ENCODE measurements at places on chromosomes 11 and 22. TPM values are rescaled to one million over a fixed set of nuclear protein-coding genes. Genes with fewer than 3 reads are reported as not detected.

The KDM4F gene
- total RNA-seq, result not detected

The LRRC75B gene
- total RNA-seq, result 6.9 TPM

The DKK3 gene
- total RNA-seq, result not detected

DNA sequence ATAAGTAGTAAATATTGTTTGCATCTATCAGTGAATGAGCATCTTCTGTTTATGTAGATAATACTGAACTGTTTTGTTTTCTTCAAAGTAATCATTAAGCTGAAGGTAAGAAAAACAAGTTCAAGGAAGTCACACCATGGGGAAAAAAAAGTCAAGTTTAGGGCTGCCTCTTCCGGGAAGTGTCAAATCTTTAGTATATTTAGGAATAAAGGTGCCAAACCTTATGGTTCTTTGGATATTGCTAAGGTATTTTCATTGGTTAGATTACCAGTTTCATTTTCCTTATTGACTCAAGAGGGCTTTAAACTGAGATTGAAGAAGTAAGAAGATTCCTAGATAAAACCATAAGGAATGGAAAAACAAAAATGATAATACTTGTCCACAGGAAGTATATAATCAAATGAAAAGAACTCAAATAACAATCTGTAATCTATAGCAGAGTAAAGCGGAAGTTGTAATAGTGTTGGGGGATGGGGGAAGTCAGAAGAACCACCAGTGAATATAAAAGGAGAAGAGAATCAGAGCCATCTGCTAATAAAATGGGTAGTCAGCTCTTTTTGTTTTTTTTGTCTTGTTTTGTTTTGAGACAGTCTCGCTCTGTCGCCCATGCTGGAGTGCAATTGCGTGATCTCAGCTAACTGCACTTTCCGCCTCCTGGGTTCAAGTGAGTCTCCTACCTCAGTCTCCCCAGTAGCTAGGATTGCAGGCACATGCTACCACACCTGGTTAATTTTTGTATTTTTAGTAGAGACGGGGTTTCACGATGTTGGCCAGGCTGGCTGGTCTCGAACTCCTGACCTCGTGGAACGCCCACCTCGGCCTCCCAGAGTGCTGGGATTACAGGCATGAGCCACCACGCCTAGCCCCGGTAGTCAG lies 2.3 kb downstream of the ATM start:
- DNase-seq, result peak; percentile 92

GRCh38 chr11:34331329-34331728 lies 26.5 kb downstream of the ABTB2 start:
- no peak for DNase-seq

DNA sequence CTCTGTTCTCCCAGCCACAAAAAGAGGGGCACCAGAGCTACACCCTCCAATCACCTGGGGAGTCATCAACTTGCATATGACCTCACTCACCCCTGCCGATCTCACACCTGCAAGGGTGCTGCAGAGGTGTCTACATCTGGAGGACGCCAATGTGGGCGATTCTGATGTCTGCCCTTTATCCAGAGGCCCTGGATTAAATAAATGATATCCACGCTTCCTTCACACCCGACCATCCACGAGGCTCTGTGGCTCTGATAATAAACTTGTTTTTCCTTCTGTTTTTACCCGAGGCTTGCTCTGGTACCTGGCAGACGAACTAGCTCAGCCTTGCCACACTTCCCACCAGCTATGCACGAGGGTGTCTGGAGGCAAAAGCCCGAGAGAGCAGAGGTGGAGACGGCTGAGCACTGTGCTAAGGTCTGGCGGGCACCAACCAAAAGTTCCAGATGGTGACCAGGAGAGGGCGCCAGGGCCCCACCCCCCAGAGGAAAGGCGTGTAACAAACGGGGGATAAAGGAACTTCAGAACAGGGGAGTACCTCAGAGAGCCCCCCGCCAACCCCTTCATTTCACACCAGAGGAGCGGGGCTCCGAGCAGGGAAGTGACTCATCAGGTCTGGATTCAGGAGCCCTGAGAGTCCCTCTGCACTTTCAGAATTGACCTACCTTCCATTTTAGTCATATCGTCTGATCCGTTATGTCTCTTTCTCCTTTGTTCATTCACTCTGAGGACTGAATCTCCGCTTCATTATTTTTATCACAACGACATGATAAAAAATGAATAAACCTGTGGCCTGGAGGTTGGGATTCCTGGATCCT lies 13.5 kb downstream of the SCN3B start:
- peak; percentile 80 for DNase-seq

- no peak for DNase-seq
Observed at GRCh38 chr22:20422271-20423007, 15.2 kb downstream of the SCARF2 start.

DNA sequence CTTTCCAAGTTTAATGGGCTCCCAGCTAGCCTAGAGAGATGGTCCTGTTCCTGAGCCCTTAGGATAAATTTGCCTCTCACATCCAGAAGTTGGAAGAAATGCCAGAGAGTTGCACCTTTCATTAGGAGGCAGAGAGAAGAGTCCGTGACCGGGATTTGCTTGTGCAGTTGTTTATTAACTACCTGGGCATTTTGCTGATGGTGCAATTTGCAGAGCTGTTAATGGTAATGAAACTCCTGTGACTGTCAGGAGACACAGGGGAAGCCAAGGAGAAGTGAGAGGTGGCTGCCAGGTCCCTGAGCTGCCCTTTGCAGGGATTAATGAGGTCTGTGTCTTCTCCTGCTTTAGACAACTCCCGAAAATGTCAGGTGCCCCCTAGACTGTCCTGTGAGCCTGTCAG lies 69.1 kb upstream of the B3GAT1 start:
- DNase-seq, result no peak

- no peak for DNase-seq
Observed at GRCh38 chr11:113272927-113273615, 41.3 kb upstream of the TTC12 start.

GRCh38 chr11:98564233-98564632 lies 456.5 kb upstream of the CNTN5 start:
- DNase-seq, result no peak

The OTOG gene
- total RNA-seq, result not detected

- no peak for DNase-seq
Observed at GRCh38 chr11:17724020-17724908, 4.9 kb downstream of the MYOD1 start.

GRCh38 chr11:11770296-11770695 lies 71.5 kb upstream of the USP47 start:
- no peak for DNase-seq

- peak; percentile 43 for DNase-seq
Observed at GRCh38 chr11:58776891-58777710, 45.4 kb upstream of the GLYAT start.

DNA sequence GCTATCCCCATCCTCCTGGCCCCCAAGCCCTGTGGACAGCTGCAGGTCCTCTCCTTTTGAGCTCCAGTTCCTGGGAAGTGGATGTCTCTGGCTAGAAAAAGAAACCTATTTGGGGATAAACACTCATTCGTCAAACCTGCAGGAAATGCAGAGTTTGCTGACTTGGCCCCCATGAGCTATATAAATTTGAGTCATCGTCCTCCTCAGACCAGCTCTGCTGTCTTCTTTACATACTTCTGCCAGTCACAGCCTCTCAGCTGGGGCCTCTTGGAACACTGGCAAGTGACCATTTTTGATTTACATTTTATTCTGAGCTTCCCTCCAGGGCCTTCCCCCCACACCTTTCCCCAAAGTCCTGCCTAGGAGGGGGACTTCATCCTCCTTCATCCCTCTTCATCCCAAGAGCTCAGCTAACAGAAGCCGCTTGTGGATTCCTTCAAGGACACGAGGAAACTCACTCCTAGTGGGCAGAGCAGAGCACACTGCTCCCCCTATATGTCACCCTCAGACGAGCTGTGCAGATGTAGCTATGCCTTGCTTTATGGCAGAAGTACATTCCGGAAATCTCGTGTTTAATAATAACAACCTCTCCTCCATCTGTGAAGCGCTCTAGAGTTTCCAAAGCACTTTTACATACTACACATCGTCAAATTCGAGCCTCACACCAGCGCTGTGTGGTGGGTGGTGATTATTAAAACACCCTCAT lies 131.8 kb downstream of the FEZ1 start:
- DNase-seq, result no peak

DNA sequence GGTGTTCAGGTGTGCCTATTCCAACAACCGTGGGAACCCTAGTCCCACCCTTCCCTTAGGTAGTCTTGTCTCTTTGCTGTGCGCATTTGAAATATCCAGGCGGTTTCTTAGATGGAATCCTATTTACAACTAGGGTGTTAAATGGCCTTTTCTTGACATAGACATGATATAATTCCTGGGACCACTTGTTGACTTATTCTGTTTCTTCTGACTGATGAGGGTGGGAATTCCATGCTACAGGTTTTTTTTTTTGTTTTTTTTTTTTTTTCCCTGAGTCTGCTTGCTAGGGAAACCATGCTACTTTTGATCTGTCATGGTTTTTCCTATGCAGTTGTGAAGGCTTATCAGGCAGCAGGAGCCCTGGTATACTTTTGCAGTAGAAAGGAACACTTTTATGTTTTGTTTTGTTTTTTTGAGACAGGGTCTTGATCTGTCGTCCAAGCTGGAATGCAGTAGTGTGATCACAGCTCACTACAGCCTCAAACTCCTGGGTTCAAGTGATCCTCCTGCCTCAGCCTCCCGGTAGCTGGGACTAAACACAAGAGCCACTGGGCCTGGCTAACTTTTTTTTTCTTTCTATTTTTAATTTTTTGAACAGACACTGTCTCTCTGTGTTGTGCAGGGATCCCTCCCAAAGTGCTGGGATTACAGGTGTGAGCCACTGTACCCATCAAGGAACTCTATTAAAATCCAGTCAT lies 1.5 kb downstream of the STIM1 start:
- no peak for DNase-seq

- peak; percentile 69 for DNase-seq
Observed at GRCh38 chr11:63920939-63921417, 4.0 kb upstream of the RCOR2 start.

- DNase-seq, result no peak
Observed at GRCh38 chr11:33904102-33904501, 12.2 kb upstream of the LMO2 start.

DNA sequence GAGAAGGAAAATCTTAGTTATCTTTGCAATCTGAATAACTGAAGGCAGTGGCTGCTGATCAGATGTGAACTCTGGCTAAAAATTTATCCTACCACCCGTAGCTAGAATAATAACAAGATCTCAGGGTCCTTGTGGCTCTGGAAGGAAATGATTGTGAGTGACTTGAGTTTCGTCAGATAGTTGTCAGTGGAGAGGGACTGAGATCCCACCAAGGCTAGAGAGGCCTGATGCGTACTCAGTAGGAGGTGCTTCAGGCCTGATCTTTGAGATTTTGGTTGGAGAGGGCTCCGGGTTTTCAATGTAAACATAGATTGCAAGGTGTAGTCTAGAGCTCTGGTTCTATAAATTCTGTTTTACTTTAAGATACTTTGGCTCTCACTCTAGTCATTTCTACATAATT lies 1.4 kb downstream of the MADD start:
- peak; percentile 55 for DNase-seq

- DNase-seq, result no peak
Observed at GRCh38 chr11:104830080-104830479, 68.2 kb downstream of the CASP12 start.

The OSBP2 gene
- total RNA-seq, result 0.14 TPM

GRCh38 chr11:117171404-117172061 lies 7.0 kb upstream of the SIDT2 start:
- no peak for DNase-seq

DNA sequence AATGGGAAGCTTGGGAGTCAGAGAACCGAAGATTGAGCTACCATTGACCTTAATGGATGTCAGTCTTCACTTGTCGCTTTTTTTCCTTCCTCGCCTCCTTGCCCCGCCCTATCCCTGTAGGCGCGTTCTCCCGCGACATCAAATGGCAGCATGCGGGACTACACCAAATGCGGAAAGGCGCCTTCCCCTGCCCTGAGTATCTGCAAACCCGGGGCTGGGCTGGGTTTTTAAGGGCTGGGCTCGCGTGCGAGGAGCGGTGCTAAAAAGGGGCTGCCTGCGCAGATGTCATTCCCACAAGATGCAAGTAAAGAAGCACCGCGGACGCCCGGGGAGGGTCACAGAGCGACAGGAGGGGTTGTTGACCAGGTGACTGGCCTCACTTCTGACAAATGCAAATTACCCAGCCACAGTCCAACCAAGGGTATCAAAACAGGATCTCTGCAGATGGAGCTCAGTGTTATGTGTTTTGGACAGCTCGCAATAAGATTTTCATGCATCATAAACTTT lies 4.7 kb upstream of the FAM111B start:
- peak; percentile 92 for DNase-seq

GRCh38 chr11:113019711-113020110 lies 58.5 kb downstream of the NCAM1 start:
- no peak for DNase-seq

DNA sequence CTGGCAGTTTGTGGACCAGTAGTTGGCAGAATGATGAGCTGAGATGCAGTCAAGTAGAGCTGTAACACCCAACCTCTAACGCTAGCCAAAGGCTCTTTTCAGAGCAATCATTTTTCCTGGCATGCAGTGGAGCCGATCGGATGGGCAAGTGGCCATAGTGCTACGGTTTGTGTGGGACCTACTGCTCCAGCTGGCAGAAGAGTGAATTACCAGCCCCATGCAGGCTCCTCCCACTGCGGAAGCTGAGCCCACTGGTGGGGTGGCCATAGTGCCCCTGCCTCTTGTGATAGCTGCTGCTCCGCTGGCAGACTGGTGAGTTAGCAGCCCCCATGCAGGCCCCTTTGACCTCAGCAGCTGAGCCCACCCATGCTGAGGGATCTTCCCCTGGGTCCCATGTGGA lies 27.0 kb upstream of the SC5D start:
- no peak for DNase-seq

The ABTB2 gene
- total RNA-seq, result not detected

GRCh38 chr22:37288521-37288920 lies 6.2 kb downstream of the CYTH4 start:
- DNase-seq, result peak; percentile 67

DNA sequence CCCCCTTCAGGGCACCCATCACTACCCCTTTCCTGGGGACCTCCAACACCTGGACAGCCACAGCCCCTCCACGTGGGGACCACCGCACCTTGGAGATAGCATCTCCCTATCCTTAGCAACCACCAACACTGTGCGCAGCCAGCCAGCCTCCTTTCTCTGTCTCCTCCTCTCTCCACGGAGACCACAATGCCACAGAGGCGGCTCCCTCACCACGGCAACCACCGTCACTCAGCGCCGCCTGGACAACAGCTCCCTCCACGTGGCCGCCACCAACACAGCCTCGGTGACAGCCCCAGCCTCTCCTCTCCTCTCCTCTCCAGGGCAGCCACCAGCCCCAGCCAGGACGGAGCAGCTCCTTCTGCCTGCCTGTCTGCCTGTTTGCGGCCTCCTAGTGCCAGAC lies 10.5 kb downstream of the ELFN2 start:
- DNase-seq, result no peak

DNA sequence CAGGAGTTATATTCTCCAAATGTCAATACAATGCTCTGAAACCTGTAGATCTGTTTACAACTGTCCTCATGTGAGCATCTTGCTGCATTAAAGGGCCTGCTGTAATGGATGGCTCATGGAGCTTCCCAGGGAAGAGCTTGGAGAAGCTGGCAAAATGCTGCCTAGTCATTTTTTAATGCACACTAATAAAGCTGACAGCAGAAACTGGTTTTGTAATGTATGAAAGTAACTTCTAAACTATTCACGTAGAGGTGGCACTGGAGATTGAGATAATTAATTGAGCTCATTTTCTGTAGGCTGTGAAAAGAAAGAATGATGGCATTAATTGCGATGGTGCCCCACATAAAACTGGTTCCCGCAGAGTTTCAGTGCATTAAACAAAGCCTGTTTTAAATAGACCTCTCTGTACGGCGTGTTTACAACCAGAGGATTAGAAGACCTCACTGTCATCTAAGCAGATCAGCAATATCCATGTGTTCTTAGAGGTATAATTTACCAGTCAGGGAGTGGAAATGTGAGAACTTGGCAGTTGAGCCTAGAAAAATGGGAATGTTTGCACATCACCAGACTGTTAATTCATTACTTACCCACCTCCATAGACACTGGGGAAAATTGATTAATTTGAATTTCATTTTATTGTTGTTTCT lies 16.0 kb downstream of the POLA2 start:
- no peak for DNase-seq
